ENCODE measurements at places on chromosomes 11 and 22.

GRCh38 chr11:119617340-119617713 lies 111.7 kb downstream of the NECTIN1 start:
- DNase-seq = no peak

DNA sequence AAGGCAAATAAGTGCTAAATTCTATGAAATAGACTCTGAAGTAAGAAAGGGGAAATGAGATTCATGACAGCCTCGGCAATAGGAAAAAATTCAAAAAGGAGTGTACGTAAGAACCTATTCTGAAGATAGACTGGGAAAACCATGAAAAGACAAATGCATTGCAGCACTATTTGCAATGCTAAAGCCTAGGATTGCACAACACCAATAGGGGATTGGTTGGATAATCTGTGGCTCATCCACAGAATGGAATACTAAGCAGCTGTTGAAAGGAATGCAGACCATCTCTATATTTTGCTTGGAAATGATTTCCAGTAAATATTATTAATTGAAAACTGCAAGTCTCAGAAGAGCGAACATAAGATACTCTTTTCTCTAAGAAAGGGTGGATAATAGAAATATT lies 91.7 kb upstream of the CLMP start:
- DNase-seq = peak; percentile 8

- DNase-seq = peak; percentile 31
Observed at GRCh38 chr11:6681949-6682348, 1.2 kb downstream of the MRPL17 start.

GRCh38 chr22:46604306-46604690 lies 15.9 kb upstream of the GRAMD4 start:
- no peak for DNase-seq

All from HCEC 1CT (cell line).